ENCODE measurements at places on chromosomes 3 and 15. TPM values are rescaled to one million over a fixed set of nuclear protein-coding genes. Genes with fewer than 3 reads are reported as not detected.

GRCh38 chr3:195153130-195153529 is 117.8 kb downstream of the XXYLT1 start:
- H3K36me3 ChIP-seq: peaks cover 3% of the 10 kb centered on the region
- H3K27me3 ChIP-seq: no peaks in the 10 kb centered on the region
- H3K4me3 ChIP-seq: no peak overlapping the region
- H3K4me1 ChIP-seq: peaks cover 68% of the 10 kb centered on the region

GRCh38 chr3:129428007-129428375 is 445 bp downstream of the EFCAB12 start:
- peak; percentile 21 for DNase-seq
- no peak overlapping the region for H3K27ac ChIP-seq
- H3K27me3 ChIP-seq: peaks cover 6% of the 10 kb centered on the region
- H3K4me1 ChIP-seq: peaks cover 9% of the 10 kb centered on the region

DNA sequence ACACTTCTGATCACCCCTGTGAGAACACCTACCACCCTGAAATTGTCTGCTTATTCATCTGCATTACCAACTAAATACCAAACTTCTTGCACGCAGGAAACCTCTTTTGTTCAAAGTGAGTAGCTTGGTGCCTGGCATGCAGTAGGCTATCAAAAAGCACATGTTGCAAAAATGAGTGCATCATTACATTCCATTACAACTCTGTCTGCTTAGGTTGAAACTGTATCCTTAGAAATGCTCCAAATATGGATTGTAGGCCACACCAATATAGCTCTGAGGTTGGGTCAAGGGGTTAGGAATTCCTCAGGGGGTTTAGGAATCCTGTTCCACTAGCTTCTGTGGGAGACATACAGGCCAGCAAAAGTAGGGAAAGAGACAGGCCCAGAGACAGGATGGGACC is 107.2 kb downstream of the THRB start:
- H3K4me3 ChIP-seq: no peak overlapping the region
- H3K36me3 ChIP-seq: no peaks in the 10 kb centered on the region
- H3K27ac ChIP-seq: no peak overlapping the region
- no peak for DNase-seq

DNA sequence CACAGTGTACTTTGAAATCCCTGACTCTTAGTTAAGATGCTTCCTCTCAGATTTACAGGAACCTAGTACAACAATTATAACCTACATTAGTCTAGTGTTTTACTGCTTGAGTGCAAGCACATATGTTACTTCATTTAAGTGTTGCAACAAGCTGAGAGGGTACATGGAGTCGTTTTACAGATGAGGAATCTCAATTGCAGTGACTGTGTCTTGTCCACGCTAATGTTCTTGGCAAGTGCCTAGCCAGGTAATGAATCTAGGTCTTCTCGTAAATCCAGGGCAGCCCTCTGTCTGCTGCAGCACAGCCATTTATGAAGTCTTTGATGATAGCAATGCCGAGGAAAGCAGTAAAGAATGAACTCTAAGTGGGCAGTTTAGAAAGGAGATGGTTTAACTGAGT is 384.4 kb upstream of the ARPP21 start:
- H3K36me3 ChIP-seq: no peaks in the 10 kb centered on the region
- H3K4me1 ChIP-seq: no peaks in the 10 kb centered on the region
- DNase-seq: peak; percentile 39
- no peak overlapping the region for H3K27ac ChIP-seq
- H3K4me3 ChIP-seq: no peak overlapping the region
- H3K27me3 ChIP-seq: no peaks in the 10 kb centered on the region

DNA sequence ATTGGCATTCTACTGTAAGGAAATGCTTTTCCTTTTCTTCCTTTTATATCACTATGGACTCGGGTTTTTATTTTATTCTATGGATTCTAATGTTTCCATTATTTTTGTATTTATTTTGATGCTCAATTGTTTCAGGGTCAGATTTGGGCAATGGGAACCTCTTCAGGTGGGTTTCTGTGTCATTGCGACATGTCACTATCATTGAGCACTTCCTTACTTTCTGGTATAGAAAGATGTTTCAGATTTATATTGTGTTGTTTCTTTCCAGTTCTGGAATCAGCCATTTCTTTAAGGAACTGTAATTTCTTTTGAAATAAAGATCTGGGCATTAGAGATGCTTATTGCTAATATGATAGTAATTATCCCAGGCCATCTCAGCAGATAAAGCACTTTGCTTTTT is 21.8 kb downstream of the GALK2 start:
- no peaks in the 10 kb centered on the region for H3K27me3 ChIP-seq
- H3K4me1 ChIP-seq: no peaks in the 10 kb centered on the region
- H3K27ac ChIP-seq: no peak overlapping the region

- no peak for DNase-seq
- H3K4me3 ChIP-seq: no peak overlapping the region
- H3K4me1 ChIP-seq: no peaks in the 10 kb centered on the region
- H3K27ac ChIP-seq: no peak overlapping the region
- no peaks in the 10 kb centered on the region for H3K27me3 ChIP-seq
These were observed 191.8 kb downstream of the LSAMP start for GRCh38 chr3:116253511-116253910.

- H3K4me1 ChIP-seq: no peaks in the 10 kb centered on the region
- no peak overlapping the region for H3K4me3 ChIP-seq
- H3K27ac ChIP-seq: no peak overlapping the region
- H3K36me3 ChIP-seq: no peaks in the 10 kb centered on the region
- no peaks in the 10 kb centered on the region for H3K27me3 ChIP-seq
These were observed 9.7 kb upstream of the DCLK3 start for GRCh38 chr3:36774052-36774451.

- no peak overlapping the region for H3K4me3 ChIP-seq
- H3K4me1 ChIP-seq: peaks cover 10% of the 10 kb centered on the region
- H3K27ac ChIP-seq: no peak overlapping the region
- peak; percentile 68 for DNase-seq
- no peaks in the 10 kb centered on the region for H3K27me3 ChIP-seq
These were observed 137.7 kb downstream of the FNDC3B start for GRCh38 chr3:172177046-172177445.

DNA sequence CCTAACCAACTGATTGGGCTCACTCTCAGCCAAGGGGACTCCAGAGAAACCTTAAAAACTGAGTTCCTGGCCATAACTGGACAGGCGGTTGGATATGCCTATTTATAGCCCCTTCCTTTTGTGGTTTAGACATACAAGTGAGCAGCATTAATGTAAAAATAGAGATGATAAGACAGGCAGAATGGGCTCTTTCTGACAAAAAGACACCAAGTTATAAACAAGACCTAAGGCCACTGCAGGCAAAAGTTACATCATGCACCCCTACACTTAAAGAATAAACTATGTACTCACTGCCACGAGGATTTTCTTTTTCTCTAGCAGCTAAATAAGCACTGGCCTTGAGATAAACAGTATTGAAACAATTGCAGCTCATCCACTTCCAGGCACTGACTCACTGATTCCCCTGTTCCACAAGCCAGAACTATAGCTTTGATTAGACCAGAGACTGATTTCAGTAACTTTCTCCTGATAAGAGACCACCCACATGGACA is 30.1 kb downstream of the SUCNR1 start:
- H3K4me3 ChIP-seq: no peak overlapping the region
- H3K27me3 ChIP-seq: no peaks in the 10 kb centered on the region
- H3K36me3 ChIP-seq: no peaks in the 10 kb centered on the region
- H3K4me1 ChIP-seq: peaks cover 3% of the 10 kb centered on the region
- no peak overlapping the region for H3K27ac ChIP-seq
- peak; percentile 74 for DNase-seq

DNA sequence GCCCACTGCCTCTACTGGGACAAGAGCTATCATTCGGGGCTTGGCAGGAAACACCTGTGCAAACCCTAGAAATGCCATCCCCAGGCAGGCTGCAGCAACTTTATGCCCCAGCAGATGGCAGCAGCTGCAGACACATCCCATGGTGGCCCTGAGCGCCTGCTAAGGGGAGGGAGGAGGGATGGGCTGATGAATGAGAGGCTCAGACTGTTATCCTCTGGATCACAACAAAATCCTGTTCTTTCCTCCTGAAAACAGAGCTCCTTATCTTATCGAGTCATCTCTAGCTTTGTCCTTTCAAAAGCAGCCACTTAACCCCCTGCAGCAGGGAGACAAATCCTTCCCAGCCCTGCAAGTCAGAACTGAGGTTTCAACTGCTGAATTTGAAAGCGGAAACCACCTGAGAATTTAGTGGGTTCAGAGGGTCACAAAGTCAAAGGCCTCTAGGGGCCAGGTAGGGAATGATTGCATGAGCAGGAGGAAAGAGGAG is 90.6 kb upstream of the PROK2 start:
- H3K27me3 ChIP-seq: peaks cover 3% of the 10 kb centered on the region
- DNase-seq: peak; percentile 85
- no peak overlapping the region for H3K27ac ChIP-seq
- H3K4me3 ChIP-seq: no peak overlapping the region
- H3K4me1 ChIP-seq: no peaks in the 10 kb centered on the region

GRCh38 chr3:123419850-123420297 is 29.0 kb downstream of the ADCY5 start:
- H3K4me1 ChIP-seq: peaks cover 19% of the 10 kb centered on the region
- no peak for DNase-seq
- no peak overlapping the region for H3K27ac ChIP-seq
- no peak overlapping the region for H3K4me3 ChIP-seq
- H3K27me3 ChIP-seq: peaks cover 5% of the 10 kb centered on the region

- peaks cover 14% of the 10 kb centered on the region for H3K27me3 ChIP-seq
- peaks cover 7% of the 10 kb centered on the region for H3K4me1 ChIP-seq
- H3K36me3 ChIP-seq: no peaks in the 10 kb centered on the region
- no peak overlapping the region for H3K4me3 ChIP-seq
- no peak for DNase-seq
- H3K27ac ChIP-seq: no peak overlapping the region
These were observed 261.7 kb downstream of the TLE3 start for GRCh38 chr15:69836048-69836447.

The GBE1 gene
- 8.8 TPM for total RNA-seq

The POLQ gene
- total RNA-seq: 2.7 TPM

DNA sequence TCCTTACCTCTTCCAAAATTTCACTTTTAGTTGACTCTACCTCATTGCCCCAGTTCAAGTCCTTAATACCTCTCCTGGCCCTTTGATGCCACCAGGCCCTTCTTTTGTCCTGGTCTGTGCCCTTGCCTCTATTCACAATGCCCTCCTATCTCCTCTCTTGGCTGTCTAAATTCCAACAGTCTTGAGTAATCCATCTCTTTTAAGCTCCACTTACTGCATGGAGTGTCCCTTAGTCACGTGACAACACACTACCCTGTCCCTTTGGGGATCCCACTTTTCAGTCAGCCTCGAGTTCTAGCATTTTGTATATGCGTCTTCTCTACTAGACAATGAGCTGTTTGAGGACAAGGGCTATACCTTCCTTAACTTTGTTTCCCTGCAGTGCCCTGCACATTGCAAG is 52.7 kb upstream of the SCN5A start:
- H3K36me3 ChIP-seq: no peaks in the 10 kb centered on the region
- no peak for DNase-seq
- H3K4me1 ChIP-seq: peaks cover 7% of the 10 kb centered on the region

- no peak overlapping the region for H3K4me3 ChIP-seq
- H3K27me3 ChIP-seq: no peaks in the 10 kb centered on the region
- H3K36me3 ChIP-seq: no peaks in the 10 kb centered on the region
- DNase-seq: no peak
These were observed 955.7 kb downstream of the TUSC7 start for GRCh38 chr3:117665296-117665695.

The CYP8B1 gene
- not detected for total RNA-seq
